ENCODE measurements at places on chromosomes 4 and X.

GRCh38 chrX:9995855-9996339, 28.7 kb downstream of the CLDN34 start:
- DNase-seq = peak; percentile 22

DNA sequence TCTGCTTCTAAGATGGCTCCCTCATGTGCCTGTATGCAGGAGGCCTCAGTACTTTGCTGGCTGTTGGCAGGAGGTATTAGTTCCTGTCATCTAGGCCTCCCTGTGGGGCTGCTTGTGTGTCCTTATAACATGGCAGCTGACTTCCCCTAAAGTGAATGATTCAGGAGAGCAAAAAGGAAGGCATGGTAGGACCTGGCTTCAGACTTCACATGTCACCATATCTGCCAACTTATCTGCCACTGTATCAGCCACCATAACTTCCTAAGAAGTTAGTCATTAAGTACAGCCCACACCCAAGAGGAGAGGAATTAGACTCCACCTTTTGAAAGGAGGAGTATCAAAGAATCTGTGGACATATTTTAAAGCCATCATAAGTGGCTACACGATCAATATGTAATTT, 122.5 kb downstream of the UCHL1 start:
- DNase-seq = no peak

GRCh38 chrX:42096265-42096920, 173.0 kb upstream of the CASK start:
- DNase-seq = no peak

GRCh38 chr4:39341075-39341725, 25.0 kb downstream of the RFC1 start:
- no peak for DNase-seq

- DNase-seq = no peak
Measured at GRCh38 chr4:98283219-98284189, 22.3 kb downstream of the RAP1GDS1 start.

- no peak for DNase-seq
Measured at GRCh38 chr4:109126856-109127255, 175.6 kb downstream of the COL25A1 start.

GRCh38 chr4:17762726-17763125, 18.7 kb downstream of the FAM184B start:
- no peak for DNase-seq

DNA sequence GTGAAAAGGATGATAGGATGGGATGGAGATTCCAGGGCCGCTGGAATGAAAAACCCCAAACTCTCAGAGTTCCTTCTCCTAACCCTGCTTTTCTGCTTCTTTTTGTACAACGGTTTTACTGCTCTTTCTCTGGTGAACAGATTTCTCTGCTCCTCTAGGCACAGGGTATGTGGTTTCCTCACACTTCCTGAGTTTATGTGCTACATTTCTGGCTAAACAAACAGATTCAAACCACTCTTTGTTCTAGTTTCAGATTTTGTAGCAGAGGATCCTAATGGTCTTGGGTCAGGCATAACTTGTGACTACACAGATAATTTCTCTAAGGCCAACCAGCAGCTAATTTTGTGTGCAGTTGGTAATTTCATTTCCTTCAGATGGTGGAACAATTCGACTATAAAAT, 52.6 kb downstream of the OSTC start:
- DNase-seq = no peak

GRCh38 chr4:14984448-14984847, 17.8 kb upstream of the CPEB2 start:
- no peak for DNase-seq

DNA sequence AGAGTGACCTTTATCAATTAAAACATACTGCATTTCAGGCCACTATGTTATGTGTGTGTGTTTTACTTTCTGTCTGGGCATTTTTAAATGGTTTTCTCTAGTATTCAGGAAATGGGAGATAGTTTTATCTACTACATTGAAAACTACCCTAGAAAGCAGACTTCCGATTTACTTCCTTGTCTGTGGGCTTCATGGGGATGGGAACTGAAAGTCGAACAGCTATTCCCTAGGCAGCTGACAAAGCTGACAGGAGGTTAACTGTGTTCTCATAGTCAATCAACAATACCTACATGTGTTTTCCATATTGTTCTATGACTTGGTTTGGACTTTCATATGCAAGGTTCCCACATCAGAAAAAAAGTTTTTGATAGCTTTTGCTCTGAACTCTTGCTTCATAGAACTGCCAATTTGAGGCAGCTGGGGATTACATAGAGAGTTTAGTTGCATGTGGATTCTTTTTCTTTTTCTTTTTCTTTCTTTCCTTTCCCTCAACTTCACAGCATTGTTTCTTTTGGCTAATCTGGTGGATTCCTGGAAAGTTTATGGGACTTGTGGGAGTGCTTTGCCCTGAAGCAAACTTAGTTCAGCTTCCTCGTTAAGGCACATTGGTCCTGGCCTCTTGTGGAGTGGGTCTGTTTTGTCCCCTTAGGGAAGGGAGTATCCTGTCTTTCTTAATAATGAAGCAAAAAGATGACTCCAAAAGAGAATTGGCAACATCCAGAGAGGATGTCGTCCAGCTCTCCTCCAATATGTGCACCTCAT, 327.1 kb upstream of the GIMD1 start:
- DNase-seq = no peak

DNA sequence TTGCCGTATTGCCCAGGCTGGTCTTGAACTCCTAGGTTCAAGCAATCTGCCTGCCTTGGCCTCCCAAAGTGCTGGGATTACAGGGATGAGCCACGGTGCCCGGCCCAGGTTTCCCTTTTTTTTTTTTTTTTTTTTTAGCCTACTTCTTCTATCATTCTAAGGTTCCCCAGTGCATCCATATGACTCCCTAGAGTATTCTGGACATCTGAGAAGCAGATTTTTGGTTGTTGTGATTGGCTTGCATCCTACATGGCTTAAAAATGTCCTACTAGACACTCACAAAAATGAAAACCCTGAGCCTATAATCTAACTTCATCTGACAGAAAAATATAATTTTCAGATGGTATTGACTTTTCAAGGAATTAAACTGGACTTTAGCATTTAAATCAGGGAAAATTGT, 41.7 kb downstream of the SMIM14 start:
- DNase-seq = no peak

DNA sequence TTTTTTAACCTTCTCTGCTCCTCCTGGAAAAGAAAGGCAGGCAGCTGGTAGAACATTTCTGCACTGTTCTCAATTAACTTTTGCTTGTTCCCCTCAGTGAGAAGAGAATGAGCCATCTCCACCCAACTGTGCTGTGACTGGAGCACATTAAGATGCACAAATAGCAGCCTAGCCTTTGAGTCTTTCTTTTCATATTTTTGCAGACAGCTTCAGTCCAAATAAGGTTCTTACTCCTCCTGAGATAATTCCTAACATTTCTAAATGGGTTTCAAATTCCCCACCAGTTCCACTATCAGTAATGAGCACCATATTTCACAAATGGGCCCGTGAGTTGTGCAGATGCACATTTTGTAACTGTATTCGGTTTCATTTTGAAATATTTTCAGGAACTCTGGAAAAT, 118.6 kb downstream of the SPCS3 start:
- no peak for DNase-seq

- no peak for DNase-seq
Measured at GRCh38 chrX:20032201-20032600, 41.3 kb upstream of the BCLAF3 start.
